ENCODE measurements at places on chromosomes 7 and 10. TPM values are rescaled to one million over a fixed set of nuclear protein-coding genes. Genes with fewer than 3 reads are reported as not detected.

KLHDC10 gene
- 28.0 TPM for total RNA-seq

WNT2 gene
- total RNA-seq: 2.4 TPM

BHLHA15 gene
- 0.59 TPM for total RNA-seq

PALD1 gene
- total RNA-seq: 7.5 TPM

ASL gene
- total RNA-seq: 39.8 TPM

NUTM2D gene
- 2.9 TPM for total RNA-seq

CNNM2 gene
- total RNA-seq: 6.7 TPM

- no peaks in the 10 kb centered on the region for H3K4me1 ChIP-seq
- no peak overlapping the region for H3K4me3 ChIP-seq
- no peak overlapping the region for H3K27ac ChIP-seq
- no peaks in the 10 kb centered on the region for H3K27me3 ChIP-seq
- no peak for DNase-seq
Measured at GRCh38 chr10:70357565-70357964, 24.9 kb downstream of the LRRC20 start.

DNA sequence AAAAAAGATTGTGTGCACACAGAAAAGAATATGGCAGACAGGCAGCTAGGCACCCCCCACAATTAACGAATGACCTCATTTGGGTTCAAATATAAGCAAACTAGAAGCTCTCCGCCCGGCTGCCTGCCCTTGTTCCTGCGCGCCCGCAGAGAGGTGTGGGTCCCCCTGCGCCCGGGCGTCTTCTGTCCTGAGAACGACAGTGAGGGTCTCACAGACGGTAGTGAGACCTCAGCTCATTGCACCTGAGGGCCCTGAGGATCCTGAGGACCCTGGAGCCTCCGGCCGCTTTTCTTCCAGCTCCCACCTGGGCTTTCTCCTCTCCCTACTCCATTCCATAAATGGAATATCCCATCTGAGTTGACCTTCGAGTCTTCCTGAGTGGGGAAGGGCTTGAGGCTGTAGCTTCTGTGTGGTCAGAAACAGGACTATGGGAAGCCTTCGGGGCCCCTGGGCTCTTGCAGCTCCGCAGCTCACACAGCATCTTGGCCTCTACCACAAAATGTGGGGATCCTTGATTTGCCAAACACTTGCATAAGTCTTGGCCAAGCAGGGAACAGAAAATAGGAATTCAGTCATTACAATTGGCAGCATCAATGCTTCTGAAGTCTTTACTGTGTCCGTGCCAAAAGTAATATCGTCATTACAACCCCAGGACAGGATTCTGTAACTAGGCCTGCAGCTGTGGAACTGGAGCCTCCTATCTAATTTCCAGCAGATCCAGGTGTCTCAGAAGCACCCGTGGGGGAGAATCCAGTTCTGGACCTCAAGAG lies 43.8 kb downstream of the JAKMIP3 start:
- no peaks in the 10 kb centered on the region for H3K27me3 ChIP-seq
- no peak overlapping the region for H3K4me3 ChIP-seq

DNA sequence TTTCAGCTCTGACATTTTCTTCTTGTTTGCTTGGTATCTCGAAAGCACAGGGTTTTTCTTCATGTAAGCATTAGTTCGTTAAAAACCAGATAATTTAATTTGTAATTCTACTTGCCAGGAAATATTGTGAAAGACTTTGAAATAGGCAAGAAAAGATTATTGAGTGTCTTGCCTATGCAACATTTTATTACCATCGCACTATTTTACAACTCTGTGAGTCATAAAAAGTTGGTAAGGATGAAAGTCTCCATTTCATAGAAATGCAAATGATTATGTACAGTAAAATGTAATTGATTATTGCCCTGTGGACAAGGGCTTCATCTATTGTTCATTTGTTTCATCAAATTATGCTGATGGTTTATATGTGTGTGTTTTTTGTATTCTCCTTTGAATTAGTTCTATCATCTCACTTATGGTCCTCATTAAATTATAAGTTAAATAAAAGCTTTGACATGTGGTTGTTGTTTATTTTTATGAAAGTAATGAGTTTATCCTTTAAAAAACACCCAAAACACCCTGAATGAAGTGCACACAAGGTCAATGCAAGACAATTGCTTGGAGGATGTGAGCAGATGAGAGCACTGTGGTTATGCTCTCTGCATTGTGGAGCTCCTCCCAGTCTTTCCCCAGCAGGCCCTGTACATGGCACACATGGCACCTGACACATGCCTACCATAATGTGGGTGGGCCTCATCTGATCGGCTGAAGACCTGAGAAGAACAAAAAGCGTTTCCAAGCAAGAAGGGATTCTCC lies 230.8 kb downstream of the CXCL12 start:
- H3K27me3 ChIP-seq: no peaks in the 10 kb centered on the region
- H3K36me3 ChIP-seq: no peaks in the 10 kb centered on the region
- no peak for DNase-seq

DNA sequence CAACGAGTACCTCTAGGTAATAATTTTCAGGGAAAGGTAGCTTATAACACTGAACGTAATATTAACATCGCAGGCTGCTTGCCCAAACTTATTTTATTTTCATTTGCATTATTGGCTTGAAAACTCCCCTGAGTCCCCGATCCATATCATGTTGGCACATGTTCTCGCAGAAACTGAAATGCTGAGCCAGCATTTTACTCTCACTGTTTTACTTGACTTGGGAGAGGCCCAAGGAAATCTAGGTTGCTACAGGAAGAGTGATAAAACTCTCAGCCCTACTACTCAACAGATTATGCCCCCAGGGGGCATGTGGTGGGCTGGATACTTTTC lies 183.5 kb upstream of the HABP2 start:
- H3K4me3 ChIP-seq: no peak overlapping the region
- no peaks in the 10 kb centered on the region for H3K4me1 ChIP-seq
- no peaks in the 10 kb centered on the region for H3K36me3 ChIP-seq
- no peaks in the 10 kb centered on the region for H3K27me3 ChIP-seq
- DNase-seq: no peak

GRCh38 chr7:108063520-108063933 lies 60.6 kb upstream of the LAMB1 start:
- H3K36me3 ChIP-seq: no peaks in the 10 kb centered on the region
- no peak overlapping the region for H3K4me3 ChIP-seq
- no peak overlapping the region for H3K27ac ChIP-seq
- H3K27me3 ChIP-seq: no peaks in the 10 kb centered on the region
- DNase-seq: no peak
- H3K4me1 ChIP-seq: no peaks in the 10 kb centered on the region

GRCh38 chr7:86013662-86014061 lies 630.0 kb upstream of the GRM3 start:
- H3K36me3 ChIP-seq: no peaks in the 10 kb centered on the region
- no peaks in the 10 kb centered on the region for H3K27me3 ChIP-seq
- H3K4me1 ChIP-seq: no peaks in the 10 kb centered on the region
- DNase-seq: no peak

DNA sequence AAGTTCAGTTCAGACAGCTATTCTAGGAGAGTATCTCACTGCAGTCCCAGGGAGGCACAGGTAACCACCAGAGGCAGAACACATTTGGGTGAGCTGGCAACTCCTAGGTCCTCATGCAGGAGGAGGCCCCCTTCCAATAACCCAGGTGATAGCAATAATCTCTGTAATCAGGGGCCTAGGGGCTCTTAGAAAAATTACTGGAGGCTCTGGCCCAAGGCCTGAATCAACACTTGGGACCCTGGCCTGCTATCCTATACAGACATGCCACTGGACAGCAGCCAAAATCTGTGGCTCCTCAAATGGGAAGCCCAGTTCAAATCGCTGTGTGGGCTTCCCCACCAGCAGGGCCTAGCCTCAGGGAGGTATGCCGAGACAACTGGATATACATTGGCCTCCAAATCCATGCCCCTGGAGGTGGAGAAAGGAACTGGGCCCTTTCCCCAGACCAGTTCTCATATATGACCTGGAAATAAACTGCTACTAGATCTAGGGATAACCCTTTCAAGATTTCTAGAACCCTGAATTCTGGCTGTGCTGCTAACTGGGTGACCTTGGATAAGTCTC lies 1.6 kb downstream of the AVPI1 start:
- no peaks in the 10 kb centered on the region for H3K27me3 ChIP-seq
- H3K4me3 ChIP-seq: peak overlapping the region; percentile 71
- no peaks in the 10 kb centered on the region for H3K36me3 ChIP-seq
- peak overlapping the region; percentile 16 for H3K27ac ChIP-seq
- peaks cover 20% of the 10 kb centered on the region for H3K4me1 ChIP-seq

GRCh38 chr10:95172851-95173250 lies 21.2 kb upstream of the ACSM6 start:
- H3K36me3 ChIP-seq: no peaks in the 10 kb centered on the region
- no peak for DNase-seq
- no peak overlapping the region for H3K27ac ChIP-seq
- H3K4me1 ChIP-seq: no peaks in the 10 kb centered on the region

- DNase-seq: no peak
- H3K4me1 ChIP-seq: no peaks in the 10 kb centered on the region
- H3K36me3 ChIP-seq: no peaks in the 10 kb centered on the region
- H3K27ac ChIP-seq: no peak overlapping the region
- no peak overlapping the region for H3K4me3 ChIP-seq
Measured at GRCh38 chr10:23525406-23525805, 86.5 kb downstream of the OTUD1 start.

DNA sequence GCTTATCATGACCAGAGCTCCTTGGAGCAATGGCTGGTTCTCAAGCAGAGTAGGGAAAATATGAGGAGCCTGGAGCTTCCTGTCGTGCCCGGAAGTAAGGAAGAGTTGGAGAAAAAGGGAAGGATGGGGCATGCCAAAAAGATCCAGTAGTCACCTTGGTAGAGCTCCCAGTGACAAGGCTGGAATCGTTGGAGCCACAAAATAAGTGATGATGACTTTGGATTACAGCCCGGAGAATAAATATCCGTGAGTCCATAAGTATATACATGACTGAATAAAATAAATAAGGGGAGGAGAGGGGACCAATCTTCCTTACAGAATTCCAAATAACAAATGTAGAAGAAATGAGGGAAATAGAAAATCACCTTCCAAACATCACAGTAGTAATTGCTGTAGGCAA lies 29.3 kb downstream of the LMTK2 start:
- no peak overlapping the region for H3K27ac ChIP-seq
- H3K36me3 ChIP-seq: no peaks in the 10 kb centered on the region
- H3K4me3 ChIP-seq: no peak overlapping the region
- no peaks in the 10 kb centered on the region for H3K27me3 ChIP-seq
- no peak for DNase-seq

DNA sequence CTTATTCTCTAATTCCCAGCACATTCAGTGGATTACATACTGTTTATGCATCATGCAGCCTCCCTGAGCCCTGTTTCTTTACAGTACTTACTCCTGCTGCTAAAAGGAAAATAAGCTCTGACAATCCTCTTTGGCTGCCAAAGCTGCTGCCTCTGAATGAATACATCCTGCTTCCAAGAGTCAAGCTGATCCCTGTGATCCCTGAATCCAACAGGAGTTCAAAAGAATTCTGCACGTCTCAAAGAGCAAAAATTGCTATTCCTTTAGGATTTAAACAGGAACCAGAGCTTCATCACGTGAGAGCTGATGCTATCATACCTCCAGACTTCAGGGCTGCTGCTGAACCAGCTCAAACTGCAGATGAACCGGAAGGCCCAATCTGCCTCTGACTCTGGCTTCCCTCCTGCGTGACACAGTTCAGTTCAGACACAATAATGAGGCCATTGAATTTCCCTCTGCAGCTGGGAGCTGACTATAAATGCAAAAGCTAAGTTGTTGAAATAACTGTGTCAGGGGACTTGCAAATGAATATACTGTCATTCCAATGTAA lies 851.0 kb upstream of the PHF14 start:
- no peak overlapping the region for H3K27ac ChIP-seq
- H3K4me3 ChIP-seq: no peak overlapping the region
- H3K36me3 ChIP-seq: no peaks in the 10 kb centered on the region
- H3K27me3 ChIP-seq: no peaks in the 10 kb centered on the region
- H3K4me1 ChIP-seq: no peaks in the 10 kb centered on the region

DNA sequence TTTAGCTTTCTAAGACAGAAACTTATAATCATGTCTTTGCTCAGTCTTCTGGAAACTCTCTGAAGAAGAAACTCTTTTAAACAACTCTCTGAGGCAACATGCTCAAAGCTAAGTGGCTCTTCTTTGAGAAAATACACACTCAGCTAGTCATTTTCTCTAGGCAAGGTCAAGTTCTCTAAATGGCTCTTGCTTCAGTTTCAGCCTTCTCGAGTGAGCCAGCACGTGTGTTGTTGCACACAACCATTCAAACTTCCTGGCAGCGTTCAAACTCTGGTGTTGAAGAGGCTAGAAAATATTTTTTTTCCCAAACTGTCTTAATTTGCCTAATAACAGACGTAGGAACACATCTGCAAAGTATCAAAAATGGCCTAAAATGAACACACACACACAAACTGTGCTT lies 129.1 kb downstream of the THSD7A start:
- H3K36me3 ChIP-seq: no peaks in the 10 kb centered on the region
- no peak for DNase-seq
- H3K27ac ChIP-seq: no peak overlapping the region
- no peaks in the 10 kb centered on the region for H3K27me3 ChIP-seq
- no peaks in the 10 kb centered on the region for H3K4me1 ChIP-seq

DNA sequence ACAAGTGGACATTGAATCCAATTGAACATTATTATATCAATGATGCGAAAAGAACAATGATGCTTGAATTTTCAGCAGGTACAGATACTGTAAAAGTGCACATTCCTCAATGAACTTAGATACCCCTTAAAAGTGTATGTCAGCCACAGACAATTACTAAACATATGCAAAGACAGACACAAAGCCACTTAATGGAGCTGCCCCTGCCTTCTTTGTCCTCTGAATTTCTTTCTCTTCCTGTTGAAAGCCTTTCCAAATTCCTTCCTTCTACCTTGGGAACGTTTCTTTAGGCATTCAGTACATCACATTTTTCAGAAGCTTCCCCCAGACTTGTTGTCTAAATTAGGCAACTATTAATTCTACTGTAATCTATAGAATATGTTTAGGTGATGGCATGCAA lies 706.8 kb upstream of the MBL2 start:
- no peak overlapping the region for H3K27ac ChIP-seq
- H3K4me3 ChIP-seq: no peak overlapping the region
- no peaks in the 10 kb centered on the region for H3K36me3 ChIP-seq
- no peaks in the 10 kb centered on the region for H3K4me1 ChIP-seq

- H3K27ac ChIP-seq: no peak overlapping the region
- H3K36me3 ChIP-seq: no peaks in the 10 kb centered on the region
- no peaks in the 10 kb centered on the region for H3K4me1 ChIP-seq
- no peak overlapping the region for H3K4me3 ChIP-seq
- H3K27me3 ChIP-seq: no peaks in the 10 kb centered on the region
Measured at GRCh38 chr10:3186368-3186767, 13.8 kb upstream of the PITRM1 start.

DNA sequence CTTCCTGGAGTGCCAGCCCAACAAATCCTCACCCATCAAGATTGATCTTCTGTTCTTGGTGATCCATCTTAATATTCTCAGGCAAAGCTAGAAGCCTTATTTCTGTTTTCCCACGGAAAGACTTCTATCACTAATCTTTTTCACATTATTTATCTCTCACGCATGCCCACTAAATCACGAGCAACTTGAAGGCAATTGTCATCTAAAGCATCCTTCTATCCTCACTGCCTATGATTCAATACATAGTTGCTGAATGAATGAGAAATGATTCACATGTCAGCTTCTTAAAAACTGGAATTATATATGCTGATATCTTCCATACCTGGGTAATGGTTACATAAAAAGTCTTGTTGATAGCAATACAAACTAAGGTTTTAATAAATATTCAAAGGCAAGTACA lies 12.6 kb upstream of the COL1A2 start:
- no peak overlapping the region for H3K27ac ChIP-seq
- no peaks in the 10 kb centered on the region for H3K36me3 ChIP-seq
- no peak for DNase-seq
- no peaks in the 10 kb centered on the region for H3K27me3 ChIP-seq
